ENCODE measurements at places on chromosomes 3 and 15.

DNA sequence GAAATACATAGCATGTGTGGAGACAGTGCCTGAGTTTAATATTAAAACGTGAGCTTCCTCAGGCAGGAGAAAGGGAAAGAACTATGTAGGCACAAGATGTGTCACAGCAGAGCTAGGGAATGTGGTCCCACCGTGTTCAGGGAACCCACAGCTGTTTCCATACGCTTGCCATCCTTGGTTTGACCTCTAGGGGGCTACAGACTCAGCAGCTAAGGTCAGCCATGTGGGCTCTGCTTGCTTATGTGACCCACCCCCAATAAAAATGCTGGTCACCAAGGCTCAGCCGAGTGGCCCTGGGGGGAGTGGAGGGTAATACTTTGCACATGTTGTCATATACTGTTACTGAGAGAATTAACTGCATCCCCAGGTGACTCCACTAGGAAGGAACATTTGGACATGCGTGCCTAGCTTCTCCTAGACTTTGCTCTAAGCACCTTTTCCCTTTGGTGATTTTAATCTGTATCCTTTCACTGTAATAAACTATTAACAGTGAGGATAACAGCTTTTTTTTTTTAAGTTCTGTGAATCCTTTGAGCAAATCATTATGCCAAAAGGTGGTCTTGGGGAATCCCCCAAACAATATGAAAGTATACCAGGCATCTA, 3.3 kb downstream of the TUBGCP5 start:
- peak; percentile 55 for DNase-seq

DNA sequence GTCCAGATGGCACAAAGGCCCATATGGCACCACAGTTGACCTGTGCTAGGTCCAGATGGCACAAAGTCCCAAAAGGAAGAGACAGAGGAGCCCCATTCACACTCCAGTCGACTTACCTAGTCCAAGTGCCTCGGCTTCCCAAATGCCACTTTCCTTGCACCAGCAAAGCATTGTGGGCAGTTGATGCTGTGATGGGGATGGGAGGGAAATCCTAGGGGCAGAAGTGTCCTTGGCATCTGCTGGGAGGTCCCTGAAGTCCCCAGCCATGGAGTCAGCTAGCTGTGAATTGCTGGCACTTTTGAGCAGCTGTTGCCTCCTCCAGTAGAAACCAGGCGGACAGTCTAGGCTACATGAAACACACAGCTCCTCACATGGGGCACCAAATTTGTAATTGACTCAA, 60.3 kb upstream of the SIAH2 start:
- DNase-seq: no peak

- DNase-seq: no peak
These were observed 2.4 kb upstream of the EPHB1 start for GRCh38 chr3:134792700-134793099.

- DNase-seq: peak; percentile 45
These were observed 82.7 kb upstream of the MBNL1 start for GRCh38 chr3:152185891-152186630.

- DNase-seq: peak; percentile 14
These were observed 982.8 kb upstream of the ROBO1 start for GRCh38 chr3:80750637-80751036.

DNA sequence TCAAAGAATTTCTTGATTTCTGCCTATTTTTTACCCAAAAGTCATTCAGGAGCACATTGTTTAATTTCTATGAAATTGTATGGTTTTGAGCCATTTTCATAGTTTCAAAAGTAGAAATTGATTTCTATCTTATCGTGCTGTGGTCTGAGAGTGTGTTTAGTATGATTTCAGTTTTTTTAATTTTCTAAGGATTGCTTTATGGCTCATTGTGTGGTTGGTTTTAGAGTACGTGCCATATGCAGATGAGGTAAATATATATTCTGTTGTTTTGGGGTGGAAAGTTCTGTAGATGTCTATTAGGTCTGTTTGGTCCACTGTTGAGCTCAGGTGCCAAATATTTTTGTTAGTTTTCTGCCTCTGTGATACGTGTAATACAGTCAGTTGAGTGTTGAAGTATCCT, 487.1 kb upstream of the CBLB start:
- no peak for DNase-seq

GRCh38 chr3:179716226-179716625, 63.4 kb downstream of the USP13 start:
- DNase-seq: no peak

DNA sequence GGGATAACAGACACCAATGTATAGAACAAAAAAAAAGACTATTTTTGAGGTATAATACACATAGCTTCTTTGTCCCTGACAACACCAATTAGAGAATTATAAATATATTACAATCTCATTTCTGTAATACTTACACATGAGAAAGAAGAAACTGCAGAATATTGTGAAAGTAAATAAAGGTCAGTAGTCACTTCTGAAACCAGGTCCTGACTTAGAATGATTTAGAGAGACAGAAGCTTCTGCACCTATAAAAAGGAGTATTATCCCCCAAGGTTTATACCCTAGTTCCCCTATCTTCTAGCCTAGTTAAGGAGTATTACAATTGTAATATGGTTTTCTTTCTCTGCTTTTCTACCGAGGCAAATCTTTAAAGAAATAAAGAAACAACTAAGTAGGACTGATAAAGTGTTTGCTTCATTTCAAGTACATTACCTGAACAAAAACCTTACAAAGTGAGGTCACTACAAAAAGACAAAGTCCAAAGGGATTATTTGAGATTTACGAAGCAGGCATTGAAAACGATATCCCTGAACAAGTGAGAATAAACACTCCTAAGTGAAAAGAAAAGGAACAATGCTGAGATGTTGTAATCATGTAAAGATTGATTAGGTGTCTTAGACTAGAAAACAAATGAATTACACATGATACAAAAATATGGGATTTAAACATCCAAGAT, 103.0 kb downstream of the GBE1 start:
- DNase-seq: no peak

DNA sequence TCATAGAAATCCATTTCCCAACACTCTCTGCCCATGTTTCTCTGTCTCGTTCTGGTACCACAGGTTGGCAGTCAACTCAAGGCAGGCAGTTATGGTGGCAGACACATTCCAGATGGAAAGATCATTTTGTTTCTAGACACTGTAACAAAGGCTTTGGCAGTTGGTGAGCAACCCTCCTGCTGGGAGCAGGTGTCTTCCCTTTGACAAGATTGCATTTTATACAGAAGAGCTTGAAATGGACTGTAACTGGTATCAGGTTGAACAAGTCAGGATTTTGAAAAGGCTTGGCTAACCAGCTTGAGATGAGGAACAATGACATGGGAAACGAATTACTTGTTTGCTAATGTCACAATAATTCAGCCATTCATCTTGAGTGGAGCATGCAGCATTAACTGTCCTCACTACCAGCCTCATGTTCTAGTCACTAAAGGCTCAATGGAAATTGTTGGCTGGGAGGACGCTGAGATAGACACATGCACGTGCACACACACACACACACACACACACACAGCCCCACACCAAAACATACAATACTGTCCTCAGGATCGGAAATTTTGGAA, 170.0 kb downstream of the SEMA6D start:
- DNase-seq: no peak

GRCh38 chr3:176987901-176988650, 209.2 kb downstream of the TBL1XR1 start:
- no peak for DNase-seq

- DNase-seq: peak; percentile 46
These were observed 286.7 kb upstream of the TGFBR2 start for GRCh38 chr3:30319713-30320112.

DNA sequence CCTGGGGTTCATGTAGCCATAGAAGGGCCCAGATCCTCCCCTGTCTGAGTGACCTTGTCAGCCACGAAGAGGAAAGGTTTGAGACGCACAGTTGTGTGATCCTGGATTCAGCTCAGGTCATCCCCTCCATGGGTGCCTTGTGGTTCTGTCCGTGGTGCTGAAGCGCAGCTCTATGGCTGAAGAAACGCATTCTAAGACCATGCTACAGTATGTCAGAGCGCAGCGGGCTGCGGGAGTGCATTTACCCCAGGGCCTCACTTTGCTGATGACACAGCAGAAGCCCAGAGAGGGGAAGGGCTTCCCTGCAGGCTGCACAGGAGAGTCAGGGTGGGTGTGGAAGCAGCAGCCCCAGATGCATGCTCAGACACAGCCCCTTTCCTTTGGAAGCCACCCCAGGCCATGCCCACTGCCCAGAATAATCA, 68.8 kb upstream of the IQSEC1 start:
- peak; percentile 40 for DNase-seq

- DNase-seq: peak; percentile 94
These were observed 365.3 kb upstream of the KCNMB2 start for GRCh38 chr3:178170698-178171535.

- DNase-seq: no peak
These were observed 38.4 kb upstream of the TUSC7 start for GRCh38 chr3:116671151-116671550.

- peak; percentile 54 for DNase-seq
These were observed 121.2 kb downstream of the TLE3 start for GRCh38 chr15:69976366-69976994.

GRCh38 chr3:152557302-152557999, 277.5 kb upstream of the P2RY1 start:
- peak; percentile 10 for DNase-seq

DNA sequence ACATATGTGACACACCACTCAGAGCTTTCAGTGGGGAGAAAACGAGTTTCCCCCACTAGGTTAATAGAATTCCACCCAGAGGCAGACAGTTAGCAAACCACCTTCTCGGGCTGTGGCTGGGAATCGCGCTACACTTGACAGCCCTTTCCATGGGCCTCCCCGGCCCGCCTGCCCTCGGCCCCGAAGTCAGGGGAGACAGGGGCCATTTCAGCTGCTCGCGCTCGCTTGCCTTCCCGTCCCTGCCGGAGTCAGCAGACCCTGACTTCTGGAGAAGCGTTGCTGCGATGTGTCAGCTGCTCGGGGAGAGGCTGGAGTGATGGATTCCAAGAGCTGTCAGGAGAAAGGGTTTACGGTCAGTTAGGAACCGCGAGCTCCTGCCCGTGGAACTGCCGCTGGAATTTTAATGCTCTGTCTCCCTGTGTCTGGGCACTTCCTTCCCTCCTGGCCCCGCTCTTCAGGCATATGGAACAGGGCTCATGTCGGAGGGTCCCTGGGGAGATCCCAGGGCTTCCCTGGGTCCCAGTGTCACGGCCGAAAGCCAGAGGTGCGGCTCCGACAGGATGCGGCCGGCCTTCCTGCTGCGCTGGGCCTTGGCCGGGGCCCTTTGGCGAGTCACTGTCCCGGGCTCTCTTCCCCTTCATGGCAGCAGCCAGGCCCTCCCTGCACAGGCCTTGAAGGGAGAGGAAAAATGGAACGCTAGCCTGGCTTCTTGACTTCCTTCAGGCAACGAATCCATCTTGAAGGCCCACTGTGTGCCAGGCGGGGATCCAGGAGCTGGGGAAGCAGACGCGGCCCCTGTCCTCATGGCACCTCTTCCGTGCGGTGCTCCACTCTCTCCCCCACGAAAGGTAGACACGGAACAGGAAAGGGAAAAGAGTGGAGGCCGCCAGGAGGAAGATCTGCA, 38.4 kb upstream of the VPS8 start:
- peak; percentile 28 for DNase-seq

GRCh38 chr3:121436641-121437040, 109.1 kb downstream of the POLQ start:
- DNase-seq: no peak

- no peak for DNase-seq
These were observed 32.2 kb downstream of the RORA start for GRCh38 chr15:61196711-61197586.

GRCh38 chr15:71115567-71116351, 488 bp downstream of the THSD4 start:
- DNase-seq: peak; percentile 68

- DNase-seq: peak; percentile 89
These were observed 45.7 kb downstream of the WDR76 start for GRCh38 chr15:43872416-43873020.

GRCh38 chr3:151214459-151214858, 11.4 kb upstream of the GPR171 start:
- no peak for DNase-seq

- DNase-seq: peak; percentile 25
These were observed 40.4 kb downstream of the LPP start for GRCh38 chr3:188194332-188194731.

DNA sequence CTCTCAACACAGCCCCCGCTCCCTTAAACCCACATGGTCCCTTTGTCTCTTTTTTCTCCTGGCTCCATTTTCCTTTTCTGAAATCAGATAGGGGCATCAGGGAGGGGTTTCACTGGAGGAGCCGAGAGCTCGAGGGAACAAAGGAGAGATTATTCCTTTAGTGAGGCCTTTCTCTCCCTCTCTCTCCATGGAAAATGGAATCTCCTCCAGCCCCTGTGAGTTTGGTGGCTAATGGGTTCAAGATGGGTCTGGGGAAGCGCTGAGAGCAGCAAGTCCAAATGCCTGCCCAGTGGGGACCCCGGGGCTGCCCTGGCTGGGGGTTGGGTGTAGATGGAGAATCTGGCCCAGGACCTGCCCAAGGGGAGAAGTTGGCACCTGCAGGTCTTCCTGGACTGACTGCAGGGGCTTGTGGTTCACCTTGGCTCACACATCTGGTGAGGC, 56.8 kb downstream of the ITGA11 start:
- no peak for DNase-seq

DNA sequence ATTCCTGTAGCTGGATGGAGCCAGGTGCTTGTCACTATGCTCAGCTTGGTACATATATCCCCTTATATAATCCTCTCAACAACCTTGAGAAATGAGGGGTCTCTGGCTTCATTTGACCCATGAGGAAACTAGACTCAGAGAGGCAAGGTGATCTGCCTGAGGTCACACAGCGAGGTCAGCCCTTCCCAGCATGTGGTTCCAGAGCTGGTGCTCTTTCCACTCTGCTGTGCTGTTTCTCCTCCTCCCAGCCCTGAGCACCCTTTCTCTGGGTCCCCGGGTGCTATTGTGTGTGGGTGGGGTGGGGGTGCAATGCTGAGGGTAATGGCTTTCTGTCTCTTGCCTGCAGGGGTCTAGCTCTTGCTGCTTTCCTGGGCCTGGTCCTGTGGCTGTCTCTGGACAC, 19.3 kb downstream of the SLC28A1 start:
- no peak for DNase-seq

DNA sequence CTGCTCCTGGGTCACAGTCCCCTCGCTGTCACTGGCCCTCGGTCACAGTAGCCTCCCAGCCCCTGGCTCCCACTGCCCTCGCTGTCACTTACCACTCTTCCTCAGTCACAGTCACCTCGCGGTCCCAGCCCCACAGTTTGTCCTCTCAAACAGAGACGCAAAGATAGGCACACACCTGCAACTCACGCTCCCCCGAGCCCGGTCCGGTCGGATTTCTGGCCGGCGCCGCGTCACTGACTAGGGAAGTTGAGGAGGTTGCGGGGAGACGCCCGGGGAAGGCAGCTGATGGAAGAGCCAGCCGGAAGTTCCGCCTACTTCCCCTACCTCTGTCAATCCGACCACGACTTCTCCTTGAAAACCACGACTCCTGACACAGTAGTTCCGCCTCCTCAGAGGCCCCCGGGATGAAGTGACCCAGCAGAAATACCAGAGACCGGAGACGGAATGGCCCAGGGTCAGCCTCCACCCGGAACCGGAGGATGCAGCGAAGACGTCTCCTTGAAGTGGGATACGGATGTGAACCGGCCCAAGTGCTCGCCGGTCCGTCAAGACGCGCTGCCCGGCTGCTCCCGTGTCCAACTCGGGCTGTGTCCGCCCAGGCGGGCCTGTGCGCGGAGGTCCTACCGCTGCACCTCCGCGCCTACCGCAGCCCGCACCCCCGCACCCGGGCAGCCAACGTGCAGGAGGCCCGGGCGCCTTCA, at the start of gene PCYT1A:
TSS of gene PCYT1A (minus strand) at position 287 of the 701 bp plus-strand sequence. CDS start 17,195 bp downstream, outside the sequence.
- DNase-seq: peak; percentile 95

All from fibroblast of the aortic adventitia (primary cell).